ENCODE measurements at places on chromosomes 5 and 9.

- DNase-seq: no peak
These were observed 428.2 kb downstream of the IRX1 start for GRCh38 chr5:4023753-4024335.

DNA sequence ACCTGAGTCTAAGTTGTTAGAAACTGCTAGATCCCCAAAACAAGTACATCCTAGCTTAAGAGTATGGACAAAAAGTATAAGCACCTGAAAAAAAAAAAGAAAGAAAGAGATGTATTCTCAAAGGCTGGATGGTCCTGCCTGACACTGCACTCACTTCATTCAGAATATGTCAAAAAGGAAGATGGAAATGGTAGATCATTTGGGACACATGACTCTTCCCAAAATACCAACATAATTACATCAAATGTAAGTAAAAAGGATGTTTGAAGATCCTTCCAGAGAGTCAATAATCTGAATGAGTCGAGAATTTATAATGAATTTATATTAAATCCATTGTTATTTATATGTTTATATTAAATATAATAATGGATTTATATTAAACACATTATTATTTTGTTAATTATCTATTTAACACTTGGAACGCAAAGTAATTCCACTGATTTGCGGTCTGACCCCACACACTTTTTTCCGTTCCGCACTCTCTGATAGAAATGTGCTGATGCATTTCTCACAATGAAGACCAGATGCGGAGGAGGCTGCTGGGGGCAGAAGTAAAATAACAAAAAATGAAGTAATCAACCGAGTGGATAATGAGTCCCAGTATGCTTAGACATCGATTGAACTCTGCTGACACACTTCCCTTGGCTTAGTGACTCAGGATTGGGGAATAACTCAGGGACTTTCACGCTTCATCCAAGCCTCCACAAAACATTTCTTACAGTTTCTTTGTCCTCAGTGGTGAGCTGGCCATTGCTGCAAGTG, 201.2 kb downstream of the ADAMTS12 start:
- no peak for DNase-seq

DNA sequence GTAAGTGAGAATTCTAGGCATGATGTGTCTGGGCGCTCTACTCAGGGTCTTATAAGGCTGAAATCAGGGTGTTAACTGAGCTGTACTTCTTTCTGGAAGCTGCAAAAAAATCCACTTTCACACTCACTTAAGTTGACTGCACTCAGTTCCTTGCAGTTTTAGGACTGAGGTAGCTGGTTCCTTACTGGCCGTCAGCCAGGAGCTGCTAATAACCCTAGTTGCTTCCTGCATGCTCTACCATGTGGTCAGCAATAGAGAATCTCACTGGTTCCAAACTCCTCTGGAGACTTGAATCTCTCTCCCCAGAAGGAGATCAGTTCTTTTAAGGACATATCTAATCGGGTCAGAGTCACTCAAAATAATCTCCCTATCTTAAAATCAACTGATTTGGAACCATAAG, 911.2 kb downstream of the EFNA5 start:
- no peak for DNase-seq

DNA sequence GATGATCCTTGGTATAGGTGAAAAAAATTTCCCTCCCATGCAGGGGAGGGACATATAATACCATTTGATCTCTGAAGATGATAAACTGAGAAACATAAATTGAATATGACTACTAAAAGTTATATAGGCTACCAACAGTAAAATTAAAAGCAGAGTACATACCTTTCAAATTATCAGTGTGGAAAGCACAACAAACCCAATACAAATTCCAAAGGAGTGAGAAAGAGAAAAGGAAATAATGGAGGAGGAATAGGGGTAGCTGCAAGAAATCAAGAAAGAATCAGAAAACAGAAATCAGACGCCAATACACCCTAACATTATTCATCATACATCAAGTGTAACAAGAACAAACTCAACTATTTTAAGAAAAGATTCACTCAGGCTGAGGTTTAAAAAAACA, 17.7 kb downstream of the GNAQ start:
- no peak for DNase-seq

DNA sequence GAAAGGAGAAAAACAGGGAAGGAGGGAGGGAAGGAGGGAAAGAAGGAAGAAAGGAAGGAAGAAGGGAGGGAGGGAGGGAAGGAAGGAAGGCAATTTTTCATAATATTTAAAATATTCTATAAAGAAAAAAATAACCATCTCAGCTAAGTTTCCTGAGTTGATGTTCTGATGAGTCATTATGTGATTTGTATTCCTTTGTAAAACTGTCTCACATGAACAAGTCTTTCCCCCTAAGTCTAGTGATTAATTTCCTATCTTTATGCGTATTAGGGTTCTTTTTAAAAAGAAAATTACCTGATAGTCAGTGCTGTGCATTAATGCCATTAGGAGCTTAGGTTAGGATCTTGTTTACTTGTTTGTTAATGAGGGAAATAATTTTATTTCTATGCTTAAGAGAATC, 94.1 kb downstream of the RASEF start:
- DNase-seq: no peak

DNA sequence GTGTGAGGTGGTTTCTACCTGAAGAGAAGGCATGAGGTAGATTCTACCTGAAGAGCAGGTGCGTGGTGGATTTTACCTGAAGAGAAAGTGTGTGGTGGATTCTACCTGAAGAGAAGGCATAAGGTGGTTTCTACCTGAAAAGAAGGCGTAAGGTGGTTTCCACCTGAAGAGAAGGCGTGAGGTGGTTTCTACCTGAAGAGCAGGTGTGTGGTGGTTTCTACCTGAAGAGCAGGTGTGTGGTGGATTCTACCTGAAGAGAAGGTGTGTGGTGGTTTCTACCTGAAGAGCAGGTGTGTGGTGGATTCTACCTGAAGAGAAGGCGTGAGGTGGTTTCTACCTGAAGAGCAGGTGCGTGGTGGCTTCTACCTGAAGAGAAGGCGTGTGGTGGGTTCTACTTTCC, 192.8 kb downstream of the MED10 start:
- DNase-seq: no peak
